ENCODE measurements at places on chromosomes 13 and 19.
A peak's percentile ranks its signal among the peaks of the same experiment; 100 is the strongest.

- DNase-seq: no peak
These were observed 42.4 kb downstream of the ADGRE3 start for GRCh38 chr19:14632286-14632685.

- DNase-seq: no peak
These were observed 106.8 kb downstream of the STOML3 start for GRCh38 chr13:38883783-38884182.

- DNase-seq: no peak
These were observed 447 bp downstream of the RBM42 start for GRCh38 chr19:35629332-35629633.

GRCh38 chr13:99847318-99847750 lies 124.2 kb downstream of the ZIC5 start:
- DNase-seq: peak; percentile 50

DNA sequence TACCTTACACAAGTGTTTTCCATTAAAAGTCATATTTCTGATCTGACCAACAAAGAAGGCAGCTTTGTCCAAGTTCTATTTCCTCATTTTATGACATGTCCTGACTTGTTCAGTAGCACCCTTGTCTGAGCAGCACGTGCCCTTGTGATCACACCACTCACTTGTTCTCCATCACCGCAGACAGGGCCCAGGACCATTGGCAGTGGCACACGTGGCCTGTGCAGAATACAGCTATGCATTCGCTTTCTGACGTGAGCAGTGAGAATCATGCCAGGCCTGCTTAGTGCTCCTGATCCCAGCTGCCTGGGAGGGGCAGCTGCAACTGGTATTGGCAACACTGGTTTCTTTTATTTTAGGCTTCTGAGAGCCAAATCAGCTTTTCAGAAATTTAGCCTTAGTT lies 134.2 kb downstream of the FRY start:
- no peak for DNase-seq

DNA sequence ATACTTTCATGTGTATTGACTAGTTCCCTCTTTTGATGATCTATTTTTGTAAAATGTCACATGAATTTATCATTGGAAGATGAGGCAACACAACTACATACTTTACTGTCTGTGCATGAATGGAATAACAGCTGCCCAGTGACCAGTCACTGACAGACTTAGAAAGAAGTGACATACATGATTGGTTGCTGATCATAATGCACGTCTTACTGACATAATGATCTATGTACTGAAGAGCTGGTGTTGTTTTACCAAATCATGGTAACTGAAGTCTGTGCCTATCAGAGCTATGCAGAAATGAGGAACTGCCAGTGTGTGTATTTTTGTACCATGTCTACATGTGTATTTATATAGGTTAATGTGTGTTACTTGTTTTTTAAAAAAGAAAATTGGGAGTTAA lies 26.5 kb downstream of the GPR18 start:
- DNase-seq: no peak

GRCh38 chr13:41851351-41851750 lies 109.6 kb downstream of the VWA8 start:
- no peak for DNase-seq

- DNase-seq: no peak
These were observed 309.5 kb downstream of the MTUS2 start for GRCh38 chr13:29129616-29130015.

DNA sequence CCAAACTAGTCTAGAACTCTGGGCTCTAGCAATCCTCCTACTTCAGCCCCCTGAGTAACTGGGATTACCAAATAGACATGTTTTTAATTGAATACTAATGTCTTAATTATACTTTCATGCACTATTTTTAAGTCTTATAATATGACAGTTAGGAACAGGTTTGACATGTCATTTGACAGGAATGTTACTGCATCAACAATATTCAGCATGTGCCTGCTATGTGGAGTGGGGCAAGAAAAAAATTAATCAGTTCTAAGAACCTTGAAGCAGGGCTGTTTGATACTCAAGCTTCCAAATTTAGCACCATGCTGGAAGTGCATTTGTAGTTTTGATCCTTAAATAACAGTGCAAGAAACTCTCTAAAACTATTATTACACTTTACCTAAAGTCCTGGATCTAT lies 265.3 kb downstream of the MZT1 start:
- DNase-seq: no peak

DNA sequence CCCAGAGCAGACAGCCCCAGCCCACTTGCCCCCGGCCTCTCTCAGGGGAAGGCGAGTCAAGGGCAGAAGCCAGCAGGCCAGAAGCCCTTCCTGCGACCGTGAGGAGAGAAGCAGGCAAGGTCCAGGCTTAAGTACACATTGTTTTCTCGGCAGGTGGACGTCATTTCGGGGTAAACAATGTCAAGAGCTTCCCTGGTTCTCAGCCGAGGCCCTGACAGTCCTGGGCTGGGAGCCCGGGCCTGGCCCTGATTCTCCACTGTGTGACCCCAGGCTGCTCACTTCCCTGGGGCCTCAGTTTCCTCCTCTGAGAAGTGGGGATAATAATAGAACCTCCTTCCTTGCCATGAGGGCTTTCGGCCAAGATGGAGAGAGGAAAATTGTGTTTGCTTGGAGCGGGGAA lies 19.4 kb downstream of the PLVAP start:
- DNase-seq: no peak

GRCh38 chr13:95707442-95708390 lies 30.8 kb downstream of the DNAJC3 start:
- no peak for DNase-seq

GRCh38 chr19:7516333-7516732 lies 430 bp downstream of the ZNF358 start:
- DNase-seq: no peak

GRCh38 chr19:2327773-2328400 lies 499 bp downstream of the LSM7 start:
- DNase-seq: peak; percentile 32

GRCh38 chr13:110387451-110388107 lies 80.5 kb downstream of the COL4A2 start:
- no peak for DNase-seq

GRCh38 chr19:49145573-49146407 lies 9.4 kb downstream of the HRC start:
- peak; percentile 50 for DNase-seq

DNA sequence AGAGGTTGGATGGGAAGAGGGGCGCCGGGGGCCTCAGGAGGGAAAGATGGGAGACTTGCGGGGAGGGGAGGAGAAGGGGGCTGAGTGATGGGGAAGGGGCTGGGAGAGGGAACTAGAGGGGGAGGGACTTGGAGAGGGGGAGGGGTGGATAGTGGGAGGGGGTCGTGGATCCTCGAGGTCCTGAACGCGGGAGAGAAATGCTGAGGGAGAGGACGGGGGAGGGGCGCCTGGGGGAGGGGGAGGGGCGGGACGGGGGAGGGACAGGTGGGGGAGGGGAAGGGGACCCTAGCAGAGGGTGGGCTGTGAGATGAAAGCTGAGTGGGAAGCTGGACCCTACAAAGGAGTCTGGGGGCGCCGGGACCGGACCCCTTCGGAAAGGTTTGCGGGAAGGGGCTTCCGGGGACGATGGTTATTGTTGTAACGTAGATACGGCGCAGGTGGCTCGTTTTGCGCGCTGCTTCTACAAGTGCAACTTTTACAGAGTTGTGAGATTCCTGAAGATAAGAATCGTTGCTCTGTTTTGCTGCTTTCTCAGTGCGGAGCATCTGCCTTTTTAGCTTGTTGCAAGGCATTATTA lies 418 bp downstream of the ZNF444 start:
- DNase-seq: no peak

GRCh38 chr13:42364613-42365000 lies 92.7 kb downstream of the AKAP11 start:
- DNase-seq: no peak

- DNase-seq: no peak
These were observed 855.7 kb downstream of the SLITRK5 start for GRCh38 chr13:88526853-88527215.

DNA sequence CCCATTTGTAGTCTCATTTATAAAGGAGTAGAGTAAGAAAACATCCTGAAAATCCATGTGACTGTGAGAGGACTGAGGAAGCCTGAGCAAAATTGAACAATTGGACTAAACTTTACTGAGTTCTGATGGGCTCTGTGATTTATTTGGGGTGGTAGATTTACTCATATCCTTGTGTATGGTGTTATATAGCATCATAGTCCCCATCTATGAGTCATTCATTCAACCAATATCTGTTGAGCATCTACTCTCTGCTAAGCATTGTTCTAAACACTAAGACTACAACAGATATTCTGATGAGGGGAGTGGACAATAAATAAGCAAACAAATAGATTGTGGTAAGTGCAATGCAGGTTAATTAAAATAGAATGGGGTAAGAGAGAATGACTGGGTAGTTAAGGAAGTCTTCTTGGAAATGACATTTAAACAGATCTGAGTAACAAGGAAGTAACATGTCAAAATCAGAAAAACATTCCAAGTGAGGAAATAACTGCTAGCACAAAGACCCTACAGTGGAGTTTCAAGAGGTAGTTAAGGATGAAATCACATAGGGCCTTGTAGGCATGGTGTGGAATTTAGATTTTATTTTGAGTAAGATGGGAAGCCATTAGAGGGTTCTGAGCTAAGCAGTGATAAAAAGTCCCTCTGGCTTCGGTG lies 36.3 kb upstream of the MLNR start:
- DNase-seq: no peak

- no peak for DNase-seq
These were observed 9.2 kb downstream of the FCAR start for GRCh38 chr19:54883228-54883627.

- no peak for DNase-seq
These were observed 350.0 kb downstream of the DACH1 start for GRCh38 chr13:71517004-71517403.

GRCh38 chr13:94454906-94455305 lies 24.6 kb downstream of the DCT start:
- DNase-seq: no peak

GRCh38 chr19:42191855-42192254 lies 25.6 kb downstream of the DEDD2 start:
- peak; percentile 8 for DNase-seq

GRCh38 chr19:39507715-39508364 lies 7.1 kb upstream of the SELENOV start:
- DNase-seq: peak; percentile 48

DNA sequence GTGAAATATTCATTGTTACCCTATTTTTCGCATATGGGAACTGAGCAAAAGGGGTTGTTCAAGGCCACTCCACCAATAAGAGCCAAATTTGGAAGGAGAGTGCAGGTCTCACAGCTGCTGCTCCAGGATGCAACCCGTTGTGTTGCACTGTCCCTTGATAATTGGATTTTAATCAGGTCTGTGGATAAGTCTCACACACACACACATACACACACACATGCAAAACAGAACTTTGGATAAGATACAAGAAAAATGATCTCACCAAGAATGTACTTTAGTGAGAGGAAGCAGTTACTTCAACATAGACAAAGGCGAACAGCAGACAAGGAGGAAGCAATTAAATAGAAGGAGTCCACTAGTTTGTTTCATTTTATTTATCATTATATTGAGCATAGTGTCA lies 127.3 kb upstream of the EDNRB start:
- no peak for DNase-seq

- peak; percentile 21 for DNase-seq
These were observed 29.4 kb upstream of the PTPRS start for GRCh38 chr19:5369962-5370367.

DNA sequence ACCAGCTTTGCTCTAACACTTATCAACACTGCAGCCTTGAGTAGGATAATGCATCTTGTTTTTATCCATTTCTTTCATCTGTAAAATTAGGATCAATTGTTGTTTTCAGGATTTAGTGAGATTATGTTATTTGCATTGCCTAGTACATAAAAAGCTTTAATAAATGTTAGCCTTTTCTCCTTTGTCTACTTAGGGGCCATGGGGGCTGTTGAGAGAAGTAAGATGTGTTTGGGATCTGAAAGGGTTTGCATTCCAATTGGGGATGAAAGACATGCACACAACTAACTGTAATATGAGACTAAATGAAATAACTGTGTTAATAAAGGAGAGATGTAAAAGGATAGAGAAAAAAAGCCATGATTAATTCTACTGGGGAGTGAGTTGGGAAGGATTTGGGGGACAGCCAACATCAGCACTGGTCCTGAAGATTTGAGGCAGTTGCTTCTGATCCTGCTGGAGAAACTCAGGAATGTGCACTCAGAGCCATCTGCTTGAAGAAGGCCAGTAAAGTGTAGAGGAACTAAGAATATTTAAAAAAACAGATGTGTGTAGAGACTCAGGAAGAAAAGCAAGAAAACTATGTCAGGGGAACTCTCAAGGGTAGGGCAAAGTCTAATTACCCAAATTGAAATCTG lies 236.3 kb downstream of the OLFM4 start:
- DNase-seq: no peak

DNA sequence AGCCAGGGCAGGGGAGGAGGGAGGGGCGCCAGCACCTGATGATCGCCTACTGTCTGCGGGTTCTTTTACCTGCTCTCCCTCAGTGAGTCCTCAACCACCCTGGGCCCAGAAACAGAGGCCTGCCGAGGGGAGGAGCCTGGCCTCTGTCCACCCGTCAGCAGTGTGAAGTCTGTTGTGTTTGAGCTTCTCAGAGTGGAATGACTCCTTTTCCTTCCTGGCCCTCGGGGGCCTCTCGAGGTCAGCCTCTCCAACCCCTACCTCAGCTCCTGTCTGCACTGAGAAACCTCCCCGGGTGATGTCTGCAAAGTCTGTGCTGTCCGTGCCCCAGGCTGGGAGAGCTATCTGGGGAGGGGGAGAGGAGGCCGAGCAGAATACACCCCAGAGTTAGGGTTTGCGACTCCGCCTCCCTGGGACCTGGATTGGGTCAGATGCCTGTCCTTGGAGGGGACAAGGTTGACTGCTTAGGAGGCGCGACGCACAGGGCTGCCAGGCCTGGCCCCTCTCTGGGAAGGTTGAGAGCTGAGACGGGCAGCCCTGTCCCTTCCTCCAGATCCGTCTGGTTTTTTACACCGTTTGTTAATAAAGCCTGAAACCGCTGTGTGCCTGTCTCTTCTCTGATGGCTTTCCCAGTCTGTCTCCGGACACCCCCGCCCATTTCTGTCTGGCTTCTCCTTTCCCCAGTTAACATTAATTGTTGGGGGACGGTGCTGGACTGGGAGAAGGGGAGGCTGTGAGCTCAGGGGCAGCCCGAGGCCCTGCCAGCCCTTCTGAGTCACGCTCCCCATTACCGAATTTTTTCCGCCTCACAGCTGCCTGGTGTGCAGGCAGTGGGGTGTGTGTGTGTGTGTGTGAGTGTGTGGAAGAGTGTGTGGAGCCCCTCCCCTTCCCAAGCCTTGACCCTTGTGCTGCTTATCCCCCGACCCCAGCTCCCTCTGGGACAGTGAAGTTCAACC lies 989 bp upstream of the SSC5D start:
- no peak for DNase-seq

- no peak for DNase-seq
These were observed 86.9 kb upstream of the GPR183 start for GRCh38 chr13:99393791-99394735.

- no peak for DNase-seq
These were observed 442 bp upstream of the FGF14 start for GRCh38 chr13:102402290-102402689.

DNA sequence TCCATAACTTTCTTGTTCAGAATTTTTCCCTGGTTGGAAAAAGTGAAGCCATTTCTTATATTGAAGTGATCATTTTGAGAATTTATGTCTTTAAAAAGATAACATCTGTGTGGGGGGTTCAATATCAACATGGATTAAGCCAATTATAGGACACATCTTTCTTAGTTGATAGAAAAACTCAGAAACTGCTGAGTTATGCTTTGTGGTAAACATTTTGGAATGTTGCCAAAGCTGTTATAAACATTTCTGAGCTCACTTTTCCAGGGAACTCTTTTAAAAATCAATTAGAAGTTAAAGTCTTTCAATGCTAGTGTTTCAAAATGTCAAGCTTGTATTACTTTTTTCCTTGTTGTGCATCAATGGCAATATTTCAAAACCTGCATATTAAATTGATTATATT lies 248.8 kb downstream of the DACH1 start:
- DNase-seq: no peak
